ENCODE measurements at places on chromosomes 16 and 17.

- no peak for DNase-seq
Measured at GRCh38 chr17:56983366-56983765, 5.4 kb downstream of the SCPEP1 start.

DNA sequence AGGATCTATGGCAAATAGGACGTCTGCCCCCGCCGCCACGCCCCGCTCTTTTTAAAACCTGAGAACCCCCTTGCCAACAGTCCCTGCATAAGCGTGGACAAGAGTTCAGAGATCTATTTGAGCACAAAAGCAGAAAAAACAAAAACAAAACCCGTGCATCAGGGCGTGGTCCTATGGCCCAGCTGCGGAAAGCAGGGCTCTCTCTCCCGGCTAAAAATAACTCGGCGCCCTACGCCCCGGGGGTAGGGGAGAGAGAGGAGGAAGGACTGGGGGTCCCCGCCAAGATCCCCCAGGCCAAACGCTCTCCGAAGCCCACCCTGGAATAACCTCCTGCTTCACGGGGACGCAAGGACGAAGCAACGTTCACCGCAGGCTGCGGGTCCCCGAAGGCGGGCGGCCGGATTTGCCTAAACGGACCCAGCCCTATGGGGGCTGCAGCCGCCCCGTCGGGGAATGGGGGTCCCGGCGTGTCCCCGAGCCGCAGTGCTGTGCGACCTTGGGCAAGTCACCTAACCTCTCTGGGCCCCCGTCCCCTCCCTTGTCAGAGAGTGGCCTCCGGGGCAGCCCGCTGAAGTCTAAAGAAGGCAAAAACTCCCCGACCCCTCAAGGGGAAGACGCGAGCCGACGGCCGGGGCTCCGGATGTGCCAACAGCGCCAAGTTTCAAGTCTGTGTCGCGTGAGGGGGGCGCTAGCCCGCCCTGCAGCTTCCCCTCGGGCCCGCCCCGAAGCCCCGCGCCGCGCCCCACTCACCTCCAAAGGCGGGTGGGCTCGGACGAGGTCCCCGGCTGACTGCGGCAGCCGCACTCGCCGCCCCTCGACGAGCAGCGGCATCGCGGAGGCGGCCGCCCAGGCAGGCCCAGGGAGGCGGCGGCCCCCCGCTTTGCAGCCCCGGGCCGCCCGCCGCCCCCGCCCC is 477 bp downstream of the NTAN1 start:
- no peak for DNase-seq

- DNase-seq: no peak
Measured at GRCh38 chr16:66391726-66392670, 25.5 kb downstream of the CDH5 start.

GRCh38 chr17:27977751-27978688 is 64.5 kb upstream of the NLK start:
- no peak for DNase-seq

DNA sequence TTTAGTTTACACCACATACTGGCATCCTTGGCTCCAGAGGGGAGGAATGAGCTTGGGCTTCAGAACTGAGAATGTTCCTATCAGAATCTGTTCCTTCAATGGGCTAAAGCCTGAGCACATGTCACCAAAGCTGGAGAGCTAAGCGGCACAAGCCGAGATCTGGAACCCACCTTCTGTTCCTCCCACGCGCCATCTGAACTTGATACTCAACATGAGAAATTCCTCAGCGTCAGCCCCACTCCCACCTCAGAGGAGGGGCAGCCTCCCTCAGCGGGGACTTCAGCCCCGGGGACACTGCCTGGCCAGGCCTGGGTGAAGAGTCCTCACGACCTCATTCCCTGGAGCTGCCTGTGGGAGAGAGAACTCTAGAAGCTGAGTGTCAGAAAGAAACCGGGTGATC is 22.8 kb upstream of the SLC47A1 start:
- DNase-seq: no peak

GRCh38 chr17:10155371-10156076 is 42.9 kb downstream of the GAS7 start:
- no peak for DNase-seq

GRCh38 chr16:89133457-89134127 is 38.0 kb upstream of the CDH15 start:
- DNase-seq: no peak

GRCh38 chr17:59643159-59644140 is 23.8 kb downstream of the CLTC start:
- DNase-seq: no peak

GRCh38 chr17:33290253-33290652 is 2.8 kb downstream of the ASIC2 start:
- no peak for DNase-seq

DNA sequence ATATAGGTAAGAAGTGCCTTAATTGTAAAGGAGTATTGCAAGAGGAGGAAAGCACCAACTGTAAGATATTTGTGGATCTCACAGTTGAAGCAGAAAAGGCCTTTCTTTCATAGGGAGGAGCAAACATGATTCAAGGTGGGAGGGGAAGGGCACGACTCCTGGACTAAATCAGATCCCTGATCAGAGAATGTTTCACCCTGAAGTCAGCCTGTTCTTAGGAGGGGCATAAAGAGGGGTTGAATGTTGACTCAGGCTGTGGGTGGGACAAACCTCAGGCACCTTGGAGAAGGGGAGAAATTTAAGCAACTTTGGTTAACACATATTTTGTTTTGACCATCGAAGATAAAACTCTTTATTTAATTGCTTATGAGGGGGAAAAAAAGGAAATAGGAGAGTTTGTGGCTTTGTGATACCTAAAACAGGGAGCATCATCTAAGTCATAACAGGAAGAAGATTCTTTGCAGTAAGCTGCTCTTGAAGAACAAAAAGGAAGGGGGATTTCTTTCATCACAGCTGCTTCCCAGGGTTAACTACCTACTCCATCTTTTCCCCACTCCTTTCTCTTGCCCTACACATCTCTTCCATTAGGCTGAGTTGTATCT is 158.6 kb upstream of the ZNF267 start:
- no peak for DNase-seq

DNA sequence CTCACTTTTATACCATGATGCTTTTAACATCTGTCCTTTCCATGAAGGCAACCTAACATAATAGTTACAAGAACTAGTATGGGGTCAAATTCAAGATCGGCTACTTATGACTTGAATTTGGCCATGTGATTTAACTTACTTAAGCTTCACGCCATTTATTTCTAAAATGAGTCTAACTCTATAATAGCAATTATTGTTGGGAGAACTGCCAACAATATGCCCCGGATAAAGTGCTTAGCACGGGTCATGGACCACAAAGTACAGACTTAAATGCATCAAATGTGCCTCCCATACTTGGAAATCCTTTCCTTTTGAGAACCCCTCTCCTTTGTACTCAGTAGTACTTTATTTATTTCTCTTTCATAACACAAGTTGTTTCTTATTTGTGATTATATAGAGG is 1603.6 kb upstream of the GOT2 start:
- DNase-seq: no peak

GRCh38 chr17:71071837-71072236 is 902.5 kb downstream of the KCNJ2 start:
- peak; percentile 98 for DNase-seq

GRCh38 chr16:26598998-26599784 is 467.5 kb upstream of the C16orf82 start:
- DNase-seq: no peak

DNA sequence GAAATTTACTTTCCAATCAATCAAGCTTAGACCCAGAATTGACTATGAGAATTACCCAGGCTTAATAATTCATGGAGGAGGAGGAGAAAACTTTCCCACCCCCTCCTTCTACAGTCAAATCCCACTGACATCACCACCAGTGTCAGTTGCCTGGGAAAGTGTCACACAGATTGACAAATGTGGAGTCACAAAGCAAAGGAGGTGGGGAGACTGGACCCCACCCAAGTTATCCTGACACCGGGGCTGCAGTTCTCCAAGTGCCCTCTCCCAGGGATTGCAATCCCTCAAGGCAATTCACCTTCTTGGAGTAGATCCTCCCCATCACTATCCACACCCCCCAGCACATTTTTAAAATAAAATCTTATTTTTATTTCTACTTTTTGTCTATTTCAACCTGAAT is 100.2 kb upstream of the CDH11 start:
- no peak for DNase-seq

DNA sequence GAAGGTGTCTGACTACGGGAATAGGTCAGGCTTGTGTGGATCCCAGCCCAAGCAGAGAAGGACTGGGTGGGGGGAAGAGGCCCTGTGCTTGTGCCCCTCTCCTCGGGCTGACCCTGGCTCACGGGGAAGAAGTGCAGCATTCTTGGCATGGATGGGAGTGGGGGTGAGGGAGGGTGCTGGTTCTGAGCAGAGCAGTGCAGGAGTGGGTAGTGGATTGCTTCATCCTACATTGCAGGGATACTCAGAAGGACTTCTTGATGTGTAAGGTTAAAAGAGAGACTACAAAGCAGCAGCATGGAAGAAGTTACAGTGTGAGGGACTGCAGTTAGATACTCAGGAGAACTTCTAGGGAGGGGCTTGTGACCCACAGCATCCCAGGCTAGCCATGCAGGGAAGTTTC is 2.1 kb downstream of the ARHGAP23 start:
- no peak for DNase-seq

GRCh38 chr17:83053021-83053681 is 26.3 kb upstream of the METRNL start:
- no peak for DNase-seq

- DNase-seq: no peak
Measured at GRCh38 chr16:85901110-85901509, 2.1 kb downstream of the IRF8 start.

GRCh38 chr16:86048221-86048620 is 149.3 kb downstream of the IRF8 start:
- DNase-seq: no peak

DNA sequence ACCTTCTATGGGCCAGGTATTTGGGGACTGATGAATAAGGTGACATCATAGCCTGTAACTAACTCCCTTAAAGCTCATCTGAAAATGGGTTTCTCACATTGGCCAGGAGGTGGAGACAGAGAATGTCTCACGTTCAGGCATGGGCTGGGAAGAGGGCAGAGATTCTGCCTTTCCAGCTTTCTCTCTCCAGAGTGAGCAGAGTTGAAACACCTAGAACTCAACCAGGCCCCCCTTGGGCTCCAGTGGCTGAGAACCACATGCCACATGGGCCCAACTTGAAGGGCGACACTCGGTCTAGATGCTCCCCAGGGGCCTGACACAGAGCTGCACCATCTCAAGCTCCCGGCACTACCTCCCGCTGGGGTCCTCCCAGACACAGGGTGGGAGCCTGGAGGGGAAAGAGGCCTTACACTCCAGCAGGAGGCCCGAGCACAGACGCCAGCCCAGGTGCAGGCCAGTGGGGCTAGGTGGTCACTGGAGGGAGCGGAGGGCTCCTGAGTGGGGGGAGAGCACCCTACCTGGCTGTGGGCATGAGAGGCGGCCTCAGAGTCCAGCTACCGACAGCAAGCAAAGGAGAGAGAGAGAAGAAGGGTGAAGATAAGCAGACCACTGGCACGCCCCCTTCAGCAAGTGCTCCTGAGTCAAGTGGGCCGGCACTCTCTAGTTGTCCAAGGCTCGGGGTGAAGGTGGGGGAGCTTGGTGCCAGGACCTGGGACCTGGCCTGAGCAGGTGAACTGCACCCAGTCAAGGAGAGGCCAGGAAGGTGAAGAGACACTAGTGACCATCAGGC is 55.9 kb downstream of the MYO18A start:
- DNase-seq: no peak

GRCh38 chr17:74711058-74711824 is 1.5 kb downstream of the CD300LF start:
- DNase-seq: no peak

DNA sequence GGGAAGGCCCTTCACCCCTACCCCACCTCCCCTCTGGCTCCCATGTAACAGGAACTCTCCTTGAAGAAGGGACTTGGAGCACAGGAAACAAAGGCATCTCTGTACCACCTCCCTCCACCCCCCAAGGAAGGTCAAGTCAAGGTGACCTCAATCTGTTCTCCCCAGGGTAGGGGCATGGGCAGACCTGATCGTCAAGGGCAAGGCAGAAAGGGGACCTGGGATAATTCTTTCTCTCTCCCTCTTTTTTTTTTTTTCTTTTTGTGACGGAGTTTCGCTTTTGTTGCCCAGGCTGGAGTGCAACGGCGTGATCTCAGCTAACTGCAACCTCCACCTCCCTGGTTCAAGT is 4.3 kb upstream of the STAT5A start:
- DNase-seq: no peak

- no peak for DNase-seq
Measured at GRCh38 chr17:31114956-31115555, 20.3 kb downstream of the NF1 start.

- DNase-seq: peak; percentile 79
Measured at GRCh38 chr16:72927199-72928089, 120.5 kb downstream of the ZFHX3 start.

DNA sequence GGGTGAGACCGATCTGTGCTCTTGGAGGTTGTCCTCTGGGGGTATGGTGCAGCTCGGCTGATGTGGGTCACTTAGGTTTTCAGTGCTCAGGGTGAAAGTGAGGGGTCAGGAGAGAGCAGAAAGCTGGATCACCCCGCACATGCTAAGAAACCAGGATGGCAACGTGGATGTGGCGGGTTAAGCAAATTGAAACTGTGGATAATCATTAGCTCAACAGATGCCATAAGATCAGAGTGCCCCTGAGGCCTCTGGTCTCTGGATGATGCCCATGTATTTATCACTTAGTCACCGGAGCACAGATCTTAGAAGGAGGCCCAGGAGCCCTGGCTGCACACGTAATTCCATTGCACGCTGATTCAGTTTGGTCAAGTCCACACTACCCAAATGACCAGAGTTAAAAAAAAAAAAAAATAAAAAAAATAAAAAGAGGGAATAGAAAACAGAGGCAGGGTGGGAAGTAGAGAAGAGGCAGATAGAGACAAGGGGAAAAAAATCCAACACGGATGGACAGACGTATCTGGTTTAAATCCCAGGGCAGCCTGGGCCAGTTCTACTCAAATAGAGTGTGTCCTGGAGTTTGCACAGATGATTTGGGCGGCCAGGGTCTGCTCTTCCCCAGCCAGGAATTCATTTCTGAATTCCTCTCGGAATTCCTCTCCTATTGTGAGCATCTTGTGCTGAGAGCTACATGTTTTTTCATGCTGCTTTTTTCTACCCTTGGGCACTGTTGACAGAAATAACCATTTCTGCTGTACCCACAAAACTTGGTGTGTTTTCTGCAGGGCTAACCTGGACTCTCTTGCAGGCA is 378.3 kb downstream of the CPPED1 start:
- DNase-seq: no peak

DNA sequence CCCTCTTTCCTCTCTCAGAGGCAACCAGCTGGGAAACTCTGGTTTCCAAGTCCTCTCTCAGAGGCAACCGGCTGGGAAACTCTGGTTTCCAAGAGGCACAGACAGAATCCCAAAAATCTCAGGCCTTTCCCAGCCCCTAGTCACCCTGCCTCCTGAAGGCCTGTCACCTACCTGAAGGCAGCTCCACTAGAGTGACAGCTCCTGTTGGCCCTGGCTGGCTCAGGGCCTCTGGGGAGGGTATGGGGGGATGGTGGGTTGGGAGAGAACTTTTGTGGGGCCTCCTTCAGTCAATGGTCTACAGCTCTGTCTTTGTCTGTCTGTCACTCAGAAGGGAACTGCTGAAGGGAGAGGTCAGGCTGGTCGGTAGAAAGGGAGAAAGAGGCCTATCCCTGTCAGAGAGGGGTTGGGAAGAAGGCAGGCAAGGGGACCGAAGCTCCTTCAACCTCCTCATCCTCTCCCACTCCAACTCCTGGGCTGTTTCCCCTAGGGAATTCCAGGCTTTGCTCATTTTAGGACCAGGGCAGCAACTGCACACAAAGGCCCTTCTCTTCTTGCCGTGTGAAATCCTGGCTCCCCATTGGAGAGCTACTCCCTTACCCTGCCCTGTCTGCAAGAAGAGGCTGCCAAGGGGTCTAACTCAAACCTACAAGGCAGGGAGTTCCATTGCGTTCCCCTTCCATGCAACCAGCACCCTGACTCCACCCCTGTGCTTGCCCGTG is 23.6 kb downstream of the COPZ2 start:
- DNase-seq: no peak

- DNase-seq: peak; percentile 65
Measured at GRCh38 chr16:86653285-86654006, 75.1 kb downstream of the FOXL1 start.
